NCI-H2107 (cell line): ENCODE measurements at places on chromosomes 6 and 20.
A peak's percentile ranks its signal among the peaks of the same experiment; 100 is the strongest.

GRCh38 chr6:110485491-110485890 lies 9.1 kb upstream of the SLC22A16 start:
- no peak for DNase-seq

- peak; percentile 50 for DNase-seq
These were observed 478.4 kb upstream of the SOX4 start for GRCh38 chr6:21115111-21115510.

DNA sequence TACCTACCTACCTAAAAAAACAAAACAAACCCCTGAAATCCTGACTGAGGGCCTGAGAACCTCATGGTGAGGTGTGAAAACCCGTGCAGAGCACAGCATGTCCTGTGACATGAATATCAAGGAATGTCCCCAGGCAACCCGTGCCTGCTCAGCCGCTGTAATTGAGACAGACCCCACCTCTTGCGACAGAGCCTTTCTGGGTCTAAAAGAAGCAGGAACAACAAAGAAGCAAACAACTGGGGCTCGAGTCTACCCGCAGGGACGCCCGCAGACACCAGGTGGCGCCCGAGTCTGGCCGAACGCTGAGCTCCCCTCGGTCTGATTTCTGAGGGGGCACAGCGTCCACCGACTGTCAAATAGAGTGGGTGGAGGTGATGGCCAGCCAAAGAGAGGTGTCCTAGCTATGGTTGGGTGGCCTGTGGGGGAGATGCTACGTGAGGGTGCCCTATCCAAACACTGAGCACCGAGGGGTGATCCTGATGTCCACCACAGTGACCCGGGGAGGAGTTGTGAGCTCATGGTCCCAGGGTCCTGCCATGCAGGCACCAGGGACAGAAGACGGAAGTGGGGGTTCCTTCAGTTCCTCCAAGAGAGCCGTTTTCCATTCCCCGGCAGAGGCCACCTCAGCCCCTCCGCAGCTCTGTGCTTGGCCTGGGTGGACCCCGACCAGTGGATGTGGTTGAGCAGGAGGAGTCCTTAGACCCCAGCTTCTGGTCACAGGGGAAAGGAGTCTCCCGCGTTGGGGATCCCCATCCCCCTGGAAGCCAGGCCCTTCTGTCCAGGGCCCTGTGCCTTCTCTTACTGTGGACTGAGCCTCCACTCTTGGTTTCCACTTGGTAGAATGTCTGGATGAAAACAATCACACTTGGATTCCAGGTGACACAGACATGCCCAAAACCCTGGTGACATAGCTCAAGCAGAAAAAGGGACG lies 268.2 kb downstream of the CDC5L start:
- no peak for DNase-seq

DNA sequence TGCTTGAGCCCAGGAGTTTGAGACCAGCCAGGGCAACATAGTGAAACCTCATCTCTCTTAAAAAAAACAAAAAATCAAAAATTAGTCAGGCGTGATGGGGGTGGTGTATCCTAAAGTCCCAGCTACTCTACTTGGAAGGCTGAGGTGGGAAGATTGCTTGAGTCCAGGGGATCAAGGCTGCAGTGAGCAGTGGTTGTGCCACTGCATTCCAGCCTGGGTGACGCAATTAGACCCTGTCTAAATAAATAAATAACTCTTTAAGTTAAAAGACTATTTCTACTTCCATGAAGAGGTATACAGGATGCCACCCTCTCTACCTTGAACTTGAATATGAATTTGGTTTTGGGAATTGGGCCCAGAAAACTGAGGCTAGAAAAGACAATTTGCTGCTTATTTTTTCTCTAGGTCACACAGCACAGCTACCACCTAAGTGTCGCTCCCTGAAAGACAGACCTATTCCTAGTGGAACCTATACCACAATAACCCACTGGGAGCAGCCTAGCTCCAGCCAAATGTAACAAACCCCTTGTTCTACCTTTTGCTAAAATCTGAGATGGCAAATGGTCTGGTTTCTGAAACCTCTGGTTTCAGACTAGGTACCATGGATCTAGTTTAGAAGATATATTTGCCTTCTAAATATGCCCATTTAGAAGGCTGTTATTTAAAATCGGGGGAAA lies 35.2 kb downstream of the HMGCLL1 start:
- no peak for DNase-seq

GRCh38 chr6:35035481-35036030 lies 105.6 kb downstream of the TCP11 start:
- DNase-seq, result no peak
